ENCODE measurements at places on chromosomes 3 and 15.

DNA sequence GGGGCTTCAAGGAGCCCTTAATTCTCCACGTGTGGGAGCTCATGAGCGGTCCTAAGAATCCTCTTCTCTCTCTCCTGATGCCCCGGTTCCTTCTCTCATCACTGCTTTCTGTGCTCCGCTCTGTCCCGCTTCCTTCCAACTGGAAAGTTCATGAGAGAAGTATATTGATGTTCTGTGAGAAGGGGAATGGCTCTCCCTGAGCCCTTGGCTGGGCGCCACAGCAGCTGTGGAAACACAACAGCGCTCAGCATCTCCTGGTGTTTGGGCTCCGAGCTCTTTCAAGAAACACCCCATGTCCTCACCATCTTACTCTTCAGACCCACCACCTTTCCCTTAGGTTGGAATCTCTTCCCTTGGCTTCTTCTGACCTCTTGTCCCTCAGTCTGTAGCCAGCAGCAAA lies 161.7 kb downstream of the VGLL4 start:
- no peak for DNase-seq

- no peak for DNase-seq
Observed at GRCh38 chr3:193641440-193641775, 48.4 kb downstream of the OPA1 start.

GRCh38 chr3:53142986-53143385 lies 12.8 kb upstream of the RFT1 start:
- no peak for DNase-seq

- DNase-seq: peak; percentile 88
Observed at GRCh38 chr3:100993309-100993708, at the start of gene ABI3BP. Gene ABI3BP (minus strand): TSS chr3:100993421. CDS start chr3:100993384, 37 bp downstream.

DNA sequence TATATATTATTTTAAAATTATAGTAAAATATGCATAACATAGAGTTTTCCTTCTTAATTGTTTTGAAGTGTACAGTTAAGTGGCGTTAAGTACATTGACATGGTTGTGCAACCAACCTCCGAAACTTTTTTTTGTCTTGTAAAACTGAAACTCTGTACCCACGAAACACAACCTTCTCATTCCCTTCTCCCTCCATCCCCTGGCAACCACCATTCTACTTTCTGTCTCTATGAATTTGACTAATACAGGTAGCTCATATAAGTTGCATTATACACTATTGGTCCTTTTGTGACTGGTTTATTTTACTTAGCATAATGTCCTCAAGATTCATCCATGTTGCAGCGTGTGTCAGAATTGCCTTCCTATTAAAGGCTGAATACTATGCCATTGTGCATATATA lies 179.4 kb downstream of the SATB1 start:
- no peak for DNase-seq
